OCI-LY7 (cell line): ENCODE measurements at places on chromosomes 16 and 17. TPM values are rescaled to one million over a fixed set of nuclear protein-coding genes. Genes with fewer than 3 reads are reported as not detected.

The TBC1D3G gene
- total RNA-seq: not detected in 2 replicates

The GAST gene
- total RNA-seq: not detected in 2 replicates

The CACNA1H gene
- total RNA-seq: not detected in 2 replicates

The HSPB9 gene
- total RNA-seq: not detected in 2 replicates

The ERN2 gene
- total RNA-seq: 2.5 and 2.6 TPM in 2 replicates

The RNF43 gene
- 0.50 and 0.80 TPM in 2 replicates for total RNA-seq

The CMTM4 gene
- total RNA-seq: 0.76 and 1.3 TPM in 2 replicates

The SLC6A2 gene
- not detected in 2 replicates for total RNA-seq

The SLC52A1 gene
- total RNA-seq: not detected in 2 replicates

The KRTAP3-1 gene
- not detected in 2 replicates for total RNA-seq

The NECAB2 gene
- not detected in 2 replicates for total RNA-seq

The CA7 gene
- not detected in 2 replicates for total RNA-seq
